HCT116 (cell line): ENCODE measurements at places on chromosomes 13 and 19. TPM values are rescaled to one million over a fixed set of nuclear protein-coding genes. Genes with fewer than 3 reads are reported as not detected.

Gene KLK8
- 92.8 TPM for total RNA-seq

Gene ZNF585A
- 3.9 TPM for total RNA-seq

Gene LILRA2
- not detected for total RNA-seq

Gene THSD1
- 0.76 TPM for total RNA-seq

Gene ZIM2
- not detected for total RNA-seq

Gene CEACAM8
- total RNA-seq: not detected

Gene CD320
- 86.2 TPM for total RNA-seq

Gene ZNF667
- not detected for total RNA-seq

Gene ZNF43
- total RNA-seq: 0.34 TPM

Gene STAP2
- 2.1 TPM for total RNA-seq

Gene DNAAF3
- total RNA-seq: 52.8 TPM

Gene ZNF100
- total RNA-seq: 8.5 TPM

Gene PPM1N
- total RNA-seq: 5.2 TPM

Gene NDUFA3
- total RNA-seq: 149 TPM

Gene SEMA6B
- 58.4 TPM for total RNA-seq

Gene ZNF709
- total RNA-seq: not detected

Gene AMER2
- total RNA-seq: not detected

Gene ATP7B
- 10.3 TPM for total RNA-seq

Gene ISOC2
- 56.8 TPM for total RNA-seq

Gene CERS4
- 26.0 TPM for total RNA-seq

Gene FOSB
- total RNA-seq: 12.6 TPM

Gene NLRP11
- 0.86 TPM for total RNA-seq

Gene DPRX
- total RNA-seq: not detected

Gene VSTM2B
- not detected for total RNA-seq
